ENCODE measurements at places on chromosomes 1 and 21. TPM values are rescaled to one million over a fixed set of nuclear protein-coding genes. Genes with fewer than 3 reads are reported as not detected.

DNA sequence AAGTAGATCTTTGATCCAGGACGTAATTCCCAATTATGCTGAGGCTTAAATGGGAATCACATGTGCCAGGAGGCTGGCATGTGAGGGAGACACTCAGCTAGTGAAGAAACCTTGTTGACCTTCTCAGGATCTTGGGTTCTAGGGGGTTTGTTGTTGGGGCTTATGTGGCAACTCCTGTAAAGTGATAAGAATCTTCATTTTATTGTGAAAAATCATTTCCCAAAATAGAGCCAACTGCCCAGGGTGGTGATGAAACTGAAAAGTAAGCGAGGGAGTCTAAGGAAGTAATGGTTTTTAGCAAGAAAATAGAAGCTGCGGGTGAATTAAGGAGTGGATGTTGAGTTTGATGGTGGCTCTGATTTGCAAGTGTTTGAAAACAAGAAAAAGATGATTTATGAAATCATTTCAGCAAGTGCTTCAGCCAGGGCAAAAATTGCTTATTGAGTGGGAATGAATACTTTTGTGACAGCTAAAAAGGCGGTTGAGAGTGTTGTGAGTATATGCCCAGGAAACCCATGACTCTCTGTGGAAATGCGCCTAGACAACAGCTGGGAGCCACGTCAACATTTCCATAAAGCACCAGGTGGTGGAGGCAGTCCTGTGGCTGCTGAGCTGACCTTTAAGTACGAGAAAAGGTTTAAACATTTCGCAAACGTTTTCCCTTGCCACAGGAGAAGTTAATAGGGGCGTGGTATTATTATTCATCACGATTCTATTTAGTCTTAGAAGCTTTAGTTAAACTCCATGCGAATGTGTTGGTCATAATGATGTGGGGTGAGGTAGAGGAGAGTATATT lies 102.7 kb downstream of the HMGB4 start:
- DNase-seq, result no peak

RUNX3 gene
- total RNA-seq, result 87.1 TPM

- DNase-seq, result no peak
These were observed 7.4 kb downstream of the TRNP1 start for GRCh38 chr1:27000817-27001460.

GRCh38 chr1:220680085-220680687 lies 10.0 kb upstream of the C1orf115 start:
- DNase-seq, result no peak

CA14 gene
- not detected for total RNA-seq

- DNase-seq, result no peak
These were observed 856 bp upstream of the GREM2 start for GRCh38 chr1:240612811-240613210.

DNA sequence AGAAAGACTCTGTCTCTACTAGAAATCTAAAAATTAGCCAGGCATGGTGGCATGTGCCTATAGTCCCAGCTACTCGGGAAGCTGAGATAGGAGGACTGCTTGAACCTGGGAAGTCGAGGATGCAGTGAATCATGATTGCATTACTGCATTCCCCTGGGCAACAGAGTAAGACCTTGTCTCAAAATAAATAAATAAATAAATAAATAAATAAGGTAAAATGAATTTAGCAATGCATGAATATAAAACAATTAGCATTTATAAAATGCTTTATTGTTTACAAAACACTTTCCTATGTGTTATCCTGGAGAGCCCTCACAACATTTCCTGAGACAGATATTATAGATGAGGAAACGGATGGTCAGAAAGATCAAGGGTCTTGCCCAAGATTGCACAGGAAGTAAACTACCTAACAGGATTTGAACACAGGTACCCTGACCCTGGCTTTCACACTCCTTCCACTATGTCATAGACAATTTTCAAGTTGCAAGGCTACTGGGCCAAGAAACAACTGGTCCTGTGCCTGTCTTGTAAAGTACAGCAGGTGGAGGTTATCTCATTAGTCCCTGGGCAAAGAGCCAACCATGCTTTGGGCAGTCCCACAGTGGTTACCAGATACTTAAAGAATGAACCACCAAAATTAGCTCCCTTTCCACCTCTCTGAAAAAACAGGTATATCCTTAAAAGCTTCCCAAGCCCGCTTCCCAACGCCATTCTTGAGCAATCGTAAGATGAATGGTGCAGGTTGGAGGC lies 15.4 kb upstream of the VSIG8 start:
- DNase-seq, result no peak

AADACL4 gene
- total RNA-seq, result not detected

GRCh38 chr1:159841749-159842148 lies 15.1 kb downstream of the SLAMF8 start:
- no peak for DNase-seq

DNA sequence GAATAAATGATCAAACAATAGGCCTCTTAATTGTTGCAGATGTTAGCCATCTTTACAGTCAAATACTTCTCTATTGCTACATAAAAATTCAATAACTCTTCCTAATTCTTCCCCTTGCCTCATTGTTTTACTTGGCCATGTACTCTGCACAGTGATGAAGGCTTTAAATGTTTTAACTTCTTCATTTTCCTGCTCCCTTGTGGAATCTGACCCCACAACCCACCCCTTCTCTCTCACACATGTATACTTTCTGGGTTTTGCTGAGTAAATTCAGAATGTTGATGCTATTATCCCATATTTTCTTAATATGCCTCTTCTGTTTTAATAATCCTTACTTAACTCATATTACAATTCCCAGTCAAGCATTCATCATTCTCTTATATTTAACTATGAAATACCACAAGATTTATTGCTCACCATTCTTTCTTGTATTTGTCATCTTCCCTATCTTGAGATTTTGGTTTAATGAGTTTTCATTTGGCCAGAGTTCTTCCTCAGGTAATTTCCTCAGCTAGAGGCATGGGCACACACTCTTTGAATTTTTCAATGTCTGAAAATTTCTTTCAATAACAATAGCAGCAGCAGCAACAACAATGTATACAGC lies 327.8 kb upstream of the USP24 start:
- DNase-seq, result no peak

ZNF683 gene
- total RNA-seq, result 2.4 TPM

CCDC30 gene
- 5.4 TPM for total RNA-seq

GRCh38 chr21:42746240-42746592 lies 92.8 kb downstream of the PDE9A start:
- no peak for DNase-seq

DHCR24 gene
- total RNA-seq, result 4.2 TPM

DNA sequence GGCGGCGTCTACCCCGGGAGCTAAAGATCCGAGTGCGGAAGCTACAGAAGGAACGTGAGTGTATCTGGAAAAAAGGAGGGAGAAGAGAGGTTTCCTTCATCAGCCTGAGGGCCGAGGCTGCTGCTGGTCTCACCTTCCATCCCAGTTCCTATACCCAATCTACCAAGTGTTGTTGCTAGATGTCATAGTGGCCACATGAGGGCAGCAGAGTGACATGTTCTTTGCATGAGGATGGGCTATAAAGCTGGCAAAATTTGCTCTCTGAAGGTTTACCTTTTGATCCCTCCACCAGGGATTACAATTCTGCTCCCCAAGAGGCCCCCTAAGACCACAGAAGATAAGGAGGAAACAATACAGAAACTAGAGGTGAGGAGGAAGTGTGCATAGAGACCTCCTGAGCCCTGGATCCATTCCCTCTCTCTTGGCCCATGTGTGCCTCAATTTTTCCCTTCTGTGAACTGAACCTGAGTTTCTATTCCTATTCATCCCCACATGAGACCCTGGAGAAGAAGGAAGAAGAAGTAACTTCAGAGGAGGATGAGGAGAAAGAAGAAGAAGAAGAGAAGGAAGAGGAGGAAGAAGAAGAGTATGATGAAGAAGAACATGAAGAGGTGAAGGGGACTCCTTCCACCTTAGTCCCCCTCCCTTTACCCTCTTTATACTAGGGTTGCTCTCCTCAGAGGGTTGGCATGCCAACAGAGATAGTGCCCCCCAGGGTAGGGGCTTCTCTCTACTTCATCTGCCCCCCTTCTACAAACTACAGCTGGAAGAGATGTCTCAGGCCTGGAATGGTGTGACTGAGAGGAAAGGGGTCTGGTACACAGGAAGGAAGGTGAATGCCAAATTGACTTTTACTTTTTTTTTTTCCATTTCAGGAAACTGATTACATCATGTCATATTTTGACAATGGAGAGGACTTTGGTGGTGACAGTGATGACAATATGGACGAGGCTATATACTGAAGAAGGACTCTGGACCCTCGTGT lies 13.3 kb downstream of the POLR3GL start:
- peak; percentile 73 for DNase-seq

- DNase-seq, result no peak
These were observed 505.8 kb downstream of the SMYD3 start for GRCh38 chr1:246001142-246001836.

DNA sequence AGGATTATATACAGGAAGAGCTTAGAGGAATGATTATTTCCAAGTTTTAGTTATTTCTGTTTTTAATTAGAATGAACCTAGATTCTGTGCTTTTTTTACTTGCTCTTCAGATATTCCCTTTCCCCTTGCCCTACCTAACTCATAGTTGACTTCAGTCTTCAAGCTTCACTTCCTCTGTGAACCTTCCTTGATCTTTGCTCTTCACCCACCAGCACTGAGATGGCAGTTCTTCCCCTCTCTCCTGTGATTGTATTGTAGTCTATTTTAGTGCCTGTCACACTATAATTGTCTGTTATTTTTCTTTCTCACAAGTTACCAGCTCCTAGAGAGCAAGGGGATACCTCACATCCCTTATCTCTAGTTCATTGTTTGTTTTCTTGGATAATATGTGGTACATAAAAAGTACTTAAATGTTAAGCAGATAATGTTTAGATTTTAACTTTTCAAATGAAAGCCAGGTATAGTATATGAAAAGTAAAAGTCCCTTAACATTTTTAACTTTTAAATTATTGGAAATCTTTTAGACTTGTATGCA lies 33.2 kb downstream of the KCTD3 start:
- DNase-seq, result no peak

GRCh38 chr1:22959545-22960360 lies 12.9 kb downstream of the LACTBL1 start:
- no peak for DNase-seq

GRCh38 chr1:42145764-42146625 lies 7.2 kb upstream of the GUCA2B start:
- no peak for DNase-seq

DNA sequence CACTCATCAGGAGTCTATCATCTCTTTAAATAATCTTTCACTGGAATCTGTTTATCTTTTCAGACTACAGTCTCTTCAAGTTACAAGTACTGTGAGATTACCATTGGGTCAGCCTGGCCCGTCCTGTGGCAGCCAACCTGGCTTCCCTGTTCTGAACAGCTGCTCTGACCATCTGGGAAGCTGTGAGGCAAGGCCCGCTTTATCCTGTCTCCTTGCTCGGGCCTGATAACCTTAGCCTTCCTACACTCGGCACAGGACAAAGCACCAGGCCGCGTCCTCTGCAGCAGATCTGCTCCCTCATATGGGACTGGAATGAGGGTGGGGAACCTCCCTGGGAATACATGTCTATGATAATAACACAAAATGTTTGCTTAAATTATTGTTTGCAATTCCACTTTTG lies 113.3 kb downstream of the PTPN14 start:
- no peak for DNase-seq

- no peak for DNase-seq
These were observed 1079.8 kb downstream of the ADGRL2 start for GRCh38 chr1:82880506-82880905.

ARMH1 gene
- total RNA-seq, result 79.0 TPM

DNA sequence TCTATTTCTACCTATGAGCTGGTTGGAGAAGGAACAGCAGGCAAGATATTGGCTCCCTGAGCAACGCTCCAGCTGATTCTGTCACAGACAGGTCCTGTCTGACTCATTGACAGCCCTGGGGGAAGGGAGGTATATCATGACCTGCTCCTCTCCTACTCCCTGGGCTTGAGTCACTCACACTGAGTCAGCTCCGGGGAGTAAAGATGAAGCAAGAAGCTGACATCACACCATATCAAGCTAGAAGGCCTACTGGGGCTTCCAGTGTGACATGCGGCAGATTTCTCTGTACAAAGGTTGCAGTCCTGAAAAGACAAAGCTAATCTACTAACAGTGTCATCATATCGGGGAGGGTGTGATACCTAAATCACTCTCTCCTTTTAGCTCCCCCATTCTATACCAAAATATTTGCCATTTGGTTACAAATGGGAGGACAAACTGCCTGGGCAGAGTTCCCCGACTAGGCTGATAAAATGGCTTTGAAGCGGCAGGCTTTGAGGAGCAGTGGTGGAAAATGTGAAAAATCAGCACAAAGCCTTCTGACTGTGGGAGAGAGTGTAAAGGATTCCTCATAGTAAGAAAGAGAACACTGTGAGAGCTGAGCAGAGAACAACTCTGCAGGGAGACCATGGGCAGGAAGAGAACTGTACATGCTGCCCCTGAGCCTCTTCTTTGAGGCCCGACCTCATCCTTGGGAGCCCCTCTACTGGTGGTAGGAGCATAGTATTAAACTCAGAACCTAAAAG lies 15.5 kb downstream of the PI4KB start:
- no peak for DNase-seq

All from naive thymus-derived CD8-positive, alpha-beta T cell (primary cell).